IMR-90 (cell line): ENCODE measurements at places on chromosomes 1 and 21.
A peak's percentile ranks its signal among the peaks of the same experiment; 100 is the strongest.

DNA sequence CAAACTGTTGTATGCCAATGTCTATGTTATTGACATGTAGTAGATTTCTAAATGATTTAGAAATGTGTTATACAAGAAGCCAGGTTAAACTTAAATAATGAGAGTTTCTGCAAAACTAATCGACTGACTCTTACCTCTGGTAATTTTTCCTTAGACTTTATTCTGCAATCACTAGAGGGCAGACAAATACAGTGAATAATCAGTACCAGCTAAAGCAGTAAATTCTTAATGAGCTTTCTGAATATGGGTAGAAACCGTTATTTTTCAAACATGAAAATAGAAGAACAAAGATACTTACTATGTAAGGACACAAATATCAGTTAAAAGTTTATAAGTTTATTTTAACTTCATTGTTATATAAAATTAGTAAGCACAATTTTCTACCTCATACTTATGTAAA lies 97.9 kb upstream of the RGS1 start:
- peak; percentile 63 for DNase-seq

- DNase-seq = no peak
These were observed 35.4 kb downstream of the UBE2G2 start for GRCh38 chr21:44766014-44766817.

DNA sequence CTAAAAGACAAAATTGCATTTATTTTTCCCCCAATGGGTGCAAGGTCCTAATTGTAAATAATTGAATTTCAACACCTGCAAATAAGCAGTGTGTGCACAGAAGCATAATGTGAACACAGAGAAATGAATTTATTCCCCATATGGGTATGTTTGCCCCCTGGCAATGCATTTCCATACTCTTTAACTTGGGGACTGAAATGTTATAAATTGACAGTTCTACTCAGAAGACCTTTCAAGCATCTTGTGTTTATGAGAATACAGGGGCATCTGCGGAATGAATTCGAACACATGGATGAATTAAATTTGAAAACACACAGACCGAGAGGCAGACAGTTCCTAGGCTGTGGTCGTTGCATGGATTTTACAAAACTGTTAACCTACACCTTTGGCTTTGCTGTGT lies 3.5 kb downstream of the PBX1 start:
- no peak for DNase-seq

DNA sequence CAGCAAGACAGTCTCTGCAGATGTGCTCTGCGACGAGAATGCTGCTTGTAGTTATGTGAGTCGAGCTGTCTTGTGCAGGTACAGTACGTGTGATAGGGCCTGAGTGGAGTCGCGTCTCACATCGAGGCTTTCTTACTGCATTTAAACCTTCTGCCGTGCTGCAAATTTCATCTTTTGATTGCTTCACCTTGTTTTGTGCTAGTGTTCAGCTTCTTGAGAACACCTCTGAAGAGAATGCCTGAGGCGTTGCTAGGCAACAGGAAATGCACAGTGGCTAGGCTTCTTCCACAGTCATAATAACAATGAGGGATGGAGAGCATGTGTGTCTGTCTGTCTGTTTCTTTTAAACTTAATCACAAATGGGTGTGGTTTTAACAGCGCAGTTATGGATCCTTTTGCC lies 52.9 kb downstream of the MRPS6 start:
- DNase-seq = peak; percentile 53

- no peak for DNase-seq
These were observed 3.3 kb downstream of the TMEM51 start for GRCh38 chr1:15156807-15157380.
